ENCODE measurements at places on chromosomes 16 and 17.

DNA sequence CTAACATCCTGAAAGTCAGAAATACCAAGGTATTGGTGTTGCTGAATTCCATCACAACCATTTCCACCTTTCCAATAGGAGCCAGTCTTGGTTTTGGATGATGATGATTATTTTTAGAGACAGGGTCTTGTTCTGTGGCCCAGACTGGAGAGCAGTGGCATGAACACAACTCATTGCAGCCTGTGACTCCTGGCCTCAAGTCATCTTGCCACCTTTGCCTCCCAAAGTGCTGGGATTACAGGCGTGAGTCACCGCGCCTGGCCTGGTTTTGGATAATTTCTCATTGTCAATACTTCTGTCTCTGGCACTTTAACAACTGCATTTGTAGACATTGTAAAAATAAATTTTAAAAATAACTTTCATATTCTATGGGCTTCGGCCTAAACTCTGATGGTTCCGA, 22.6 kb downstream of the STAT5B start:
- no peak for DNase-seq

GRCh38 chr16:1103636-1103980, 7.6 kb upstream of the C1QTNF8 start:
- DNase-seq, result no peak

GRCh38 chr17:36463916-36464764, 22.3 kb upstream of the ZNHIT3 start:
- no peak for DNase-seq

DNA sequence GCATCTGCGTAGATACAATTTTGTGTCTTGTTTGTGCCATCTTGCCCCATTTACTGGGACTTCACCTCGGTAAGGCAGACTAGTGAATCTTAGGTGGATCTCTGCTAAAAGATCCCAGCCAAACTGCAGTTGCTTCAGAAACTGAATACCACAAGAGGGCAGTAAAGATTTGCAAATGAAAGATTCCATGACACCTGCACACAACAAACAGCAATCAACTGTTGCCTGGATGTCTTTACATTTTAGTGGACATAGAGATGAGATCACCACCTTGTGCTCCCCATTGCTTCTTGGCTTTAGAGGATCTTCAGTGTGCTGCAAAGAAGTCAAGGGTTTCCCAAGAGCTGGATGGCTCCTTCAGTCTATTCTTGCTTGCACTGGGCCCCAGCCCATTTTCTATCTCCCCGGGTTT, 119.2 kb upstream of the CACNG5 start:
- DNase-seq, result peak; percentile 31

GRCh38 chr16:49597796-49598195, 224.2 kb downstream of the C16orf78 start:
- DNase-seq, result no peak

DNA sequence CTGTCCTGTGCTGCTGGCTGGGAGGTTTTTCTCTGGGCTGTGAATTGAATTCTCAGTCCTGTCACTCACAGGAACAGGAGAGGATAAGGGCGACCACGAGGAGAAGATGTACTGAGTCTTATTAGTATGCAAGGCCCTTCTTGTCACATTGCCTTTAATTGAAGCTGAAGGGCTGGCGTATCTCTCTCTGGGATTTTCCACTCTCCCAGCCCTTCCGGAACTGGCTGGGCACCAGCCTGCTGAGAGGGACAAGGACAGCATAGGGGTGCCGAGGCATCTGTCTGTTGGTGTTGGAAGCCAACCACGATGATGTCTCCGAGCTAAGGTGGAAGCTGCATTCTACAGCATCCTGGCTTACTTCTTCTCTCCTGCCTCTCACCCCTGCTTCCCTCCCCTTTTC, 33.2 kb downstream of the GPRC5B start:
- DNase-seq, result no peak

DNA sequence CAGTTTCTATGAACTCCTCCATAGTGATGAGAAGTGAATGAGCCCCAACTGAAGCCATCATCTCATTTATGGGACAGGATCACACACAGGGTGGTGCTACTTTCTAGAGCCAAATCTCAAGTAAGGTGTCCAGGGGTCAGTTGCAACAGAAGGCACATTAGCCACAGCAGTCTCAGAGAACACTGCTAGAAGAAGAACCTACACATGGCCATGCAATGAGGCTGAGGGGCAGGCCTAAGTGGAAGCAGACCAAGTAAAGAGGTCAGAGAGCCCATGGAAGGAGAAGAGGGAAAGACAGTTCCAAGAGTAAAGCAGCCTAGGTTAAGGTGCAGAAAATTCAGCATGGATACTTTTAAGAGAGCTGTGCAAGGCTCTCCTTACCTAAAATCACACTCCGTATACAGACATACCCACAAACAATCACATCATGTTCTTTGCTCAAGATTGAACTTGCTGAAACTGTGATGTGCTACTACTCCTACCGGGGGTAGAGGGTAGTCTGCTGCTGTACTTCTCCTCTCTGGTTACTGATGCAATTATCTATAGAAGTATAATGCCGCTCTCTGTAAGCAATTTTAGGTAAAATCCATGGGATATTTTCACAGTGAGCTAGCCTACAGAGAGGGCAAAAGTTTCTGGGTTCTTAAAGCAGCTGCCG, 1.7 kb downstream of the ABCA8 start:
- no peak for DNase-seq

- no peak for DNase-seq
These were observed 116.1 kb downstream of the METRNL start for GRCh38 chr17:83195330-83196023.

DNA sequence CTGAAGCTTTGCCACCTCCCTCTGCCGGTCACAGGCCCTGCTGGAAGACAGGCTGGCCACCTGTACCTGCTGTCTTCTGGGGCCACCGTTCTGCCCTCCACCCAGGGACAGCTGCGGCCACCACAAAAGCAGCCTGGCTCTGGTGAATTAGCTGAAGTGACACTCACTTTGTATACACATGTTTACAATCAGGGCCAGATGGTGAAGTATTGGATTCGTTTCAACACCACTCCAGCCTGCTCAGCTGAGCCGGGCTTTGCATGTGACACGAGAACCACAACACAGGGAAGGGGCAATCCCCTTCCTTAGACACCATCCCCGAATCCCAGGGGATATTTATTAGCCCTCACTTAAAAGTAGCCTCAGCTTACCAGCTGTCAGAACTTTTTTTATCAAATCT, 191.5 kb upstream of the RPL38 start:
- peak; percentile 48 for DNase-seq

DNA sequence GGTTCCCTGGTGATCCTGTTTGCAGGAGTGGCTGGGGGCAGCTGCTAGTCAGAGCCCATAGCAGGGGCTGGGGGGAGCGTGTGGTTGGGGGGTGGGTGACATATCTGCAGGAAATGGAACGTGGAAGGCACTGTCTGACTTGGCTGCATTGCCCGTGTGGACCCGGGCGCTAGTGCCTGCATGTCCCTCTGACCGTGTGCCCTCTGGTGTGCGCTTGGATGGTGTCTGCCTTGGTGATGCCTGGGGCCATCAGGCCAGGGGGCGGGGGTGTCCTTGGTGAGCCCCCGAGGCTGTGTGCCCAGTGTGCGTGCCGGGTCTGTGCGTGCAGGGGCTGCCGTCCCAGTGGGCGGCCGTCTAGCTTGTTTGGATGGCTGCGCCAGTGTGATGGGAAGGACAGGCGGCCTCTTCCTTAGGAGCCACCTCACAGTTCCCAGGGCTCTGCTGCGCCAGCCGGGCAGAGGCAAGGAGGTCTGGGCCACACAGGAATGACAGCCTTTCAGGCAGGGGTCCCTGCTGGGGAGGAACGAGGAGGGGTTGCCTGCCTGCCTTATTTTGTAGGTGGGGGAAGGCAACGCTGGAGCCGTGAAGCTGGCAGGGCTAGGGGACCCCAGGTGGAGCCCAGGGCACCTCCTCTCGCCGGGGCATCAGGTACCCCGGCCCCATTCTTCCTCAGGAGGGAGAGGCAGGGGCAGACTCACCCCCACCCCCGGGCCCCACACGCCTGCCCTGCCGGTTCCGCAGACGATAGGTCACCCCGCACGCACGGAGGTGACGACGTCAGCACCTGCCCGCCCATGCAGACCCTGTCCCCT, 693 bp downstream of the NDRG4 start:
- no peak for DNase-seq

DNA sequence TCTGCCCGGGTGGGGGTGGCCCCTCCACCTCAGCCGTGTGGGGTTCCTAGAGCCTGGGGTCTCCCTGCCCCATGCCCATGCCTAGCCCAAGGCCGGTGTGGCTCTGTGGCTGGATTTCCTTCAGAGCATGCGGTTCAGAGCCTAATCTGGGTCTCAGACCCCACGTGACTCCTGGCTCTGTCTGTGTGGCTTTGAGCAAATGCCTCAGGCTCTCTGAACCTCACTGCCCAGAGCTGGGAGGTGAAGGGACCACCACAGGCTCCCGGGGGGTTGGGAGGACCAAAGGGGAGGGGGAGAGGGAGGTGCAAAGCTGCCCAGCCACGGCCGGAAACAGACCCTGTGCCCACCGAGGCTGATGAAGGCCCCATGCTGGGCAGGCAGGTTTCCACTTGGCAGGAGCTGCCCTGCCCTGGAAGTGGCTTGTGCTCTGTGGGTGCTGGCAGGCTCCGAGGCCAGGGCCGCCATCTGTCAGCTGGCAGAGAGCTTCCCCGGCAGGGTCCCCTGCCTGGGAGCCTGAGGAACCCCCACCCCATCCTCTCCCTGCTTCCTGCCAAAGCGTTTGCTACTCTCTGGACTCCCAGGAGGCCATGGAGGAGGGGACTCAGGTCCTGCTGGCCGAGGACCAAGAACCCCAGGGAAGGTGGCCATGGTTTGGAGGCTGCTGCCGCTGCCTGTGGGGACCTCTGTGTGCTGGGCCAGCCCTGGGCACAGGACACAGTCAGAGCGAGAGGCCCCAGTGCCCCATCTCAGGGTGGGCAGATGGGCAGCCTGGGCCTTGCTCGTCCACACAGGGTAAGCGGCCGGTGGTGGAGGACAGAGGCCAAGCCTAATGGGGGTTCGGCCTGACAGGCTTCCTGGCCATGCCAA, 4.0 kb downstream of the CDH15 start:
- no peak for DNase-seq

DNA sequence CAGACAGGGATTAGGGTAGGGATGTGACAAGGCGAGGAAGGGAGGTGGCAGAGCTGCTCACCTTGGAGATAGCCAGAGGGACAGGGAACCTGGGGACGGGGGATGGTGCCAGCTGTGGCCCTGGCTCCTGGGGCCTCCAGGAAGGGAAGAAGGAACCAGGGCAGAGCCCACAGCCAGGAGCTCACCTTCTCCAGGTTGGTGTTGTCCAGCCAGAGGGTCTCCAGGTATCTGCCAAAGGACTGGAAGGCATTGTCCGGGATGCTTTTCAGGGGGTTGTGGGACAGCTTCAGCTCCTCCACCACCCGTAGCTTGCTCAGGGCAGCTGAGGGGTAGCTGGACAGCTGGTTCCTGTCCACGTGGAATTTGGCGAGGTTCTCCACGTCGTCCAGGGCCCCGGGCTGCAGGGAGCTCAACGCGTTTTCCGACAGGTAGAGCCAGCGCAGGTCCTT, 801 bp downstream of the CHAD start:
- DNase-seq, result no peak

GRCh38 chr16:1708768-1709180, 2.8 kb downstream of the MAPK8IP3 start:
- peak; percentile 46 for DNase-seq

GRCh38 chr17:76871668-76872067, 3.5 kb downstream of the MGAT5B start:
- DNase-seq, result no peak

GRCh38 chr16:84941921-84942320, 69.4 kb downstream of the ZDHHC7 start:
- DNase-seq, result no peak

- DNase-seq, result no peak
These were observed 181.6 kb downstream of the TMEM132E start for GRCh38 chr17:34760931-34761495.

DNA sequence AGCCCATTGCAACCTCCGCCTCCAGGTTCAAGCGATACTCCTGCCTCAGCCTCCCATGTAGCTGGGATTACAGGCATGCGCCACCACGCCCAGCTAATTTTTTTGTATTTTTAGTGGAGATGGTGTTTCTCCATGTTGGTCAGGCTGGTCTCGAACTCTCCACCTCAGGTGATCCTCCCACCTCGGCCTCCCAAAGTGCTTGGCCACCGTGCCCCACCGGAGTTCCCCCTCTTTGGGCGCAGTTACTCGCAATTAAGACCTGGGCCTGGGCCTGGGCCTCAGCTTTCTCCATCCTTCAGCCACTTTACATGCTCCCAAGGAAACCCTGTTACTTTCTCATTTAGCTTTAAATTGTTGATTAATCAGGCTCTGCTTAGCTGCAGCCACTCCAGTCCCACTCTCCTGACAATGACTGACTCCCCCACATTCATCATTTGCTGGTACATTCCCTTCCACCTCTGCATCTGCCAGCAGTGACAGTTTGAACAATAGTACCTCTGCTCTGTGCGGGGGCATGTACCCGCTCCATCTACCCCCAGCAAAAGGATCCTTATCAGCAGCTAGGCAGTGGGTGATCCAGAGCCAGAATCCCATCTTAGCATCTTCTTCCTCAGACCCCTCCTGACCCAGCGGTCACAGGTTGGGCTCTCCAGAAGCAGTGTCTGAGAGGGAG, 47.2 kb upstream of the SLC47A1 start:
- no peak for DNase-seq

GRCh38 chr17:79645022-79645776, 34.3 kb upstream of the RBFOX3 start:
- no peak for DNase-seq
